ENCODE measurements at places on chromosomes 1 and 21. TPM values are rescaled to one million over a fixed set of nuclear protein-coding genes. Genes with fewer than 3 reads are reported as not detected.

GRHL3 gene
- total RNA-seq, result 2.0 TPM

GTF2B gene
- total RNA-seq, result 37.2 TPM

KRTAP12-2 gene
- not detected for total RNA-seq

YOD1 gene
- total RNA-seq, result 12.6 TPM

TRPM2 gene
- total RNA-seq, result 3.2 TPM

CPT2 gene
- 25.3 TPM for total RNA-seq

MAP1LC3C gene
- total RNA-seq, result not detected

VHLL gene
- total RNA-seq, result 0.91 TPM

MEGF6 gene
- total RNA-seq, result 6.8 TPM
